IMR-90 (cell line): ENCODE measurements at places on chromosomes 5 and 9. TPM values are rescaled to one million over a fixed set of nuclear protein-coding genes. Genes with fewer than 3 reads are reported as not detected.

PPP3R2 gene
- total RNA-seq: not detected in 2 replicates

RANBP17 gene
- total RNA-seq: 29.0 and 29.7 TPM in 2 replicates

SETX gene
- 55.0 and 67.8 TPM in 2 replicates for total RNA-seq

C9orf50 gene
- total RNA-seq: not detected in 2 replicates

FOXD4L5 gene
- under 0.01 TPM in 1 of 2 replicates, not detected in the other for total RNA-seq

LEAP2 gene
- under 0.01 TPM in 2 replicates for total RNA-seq

FAM53C gene
- total RNA-seq: 21.5 and 23.1 TPM in 2 replicates

PCDHGB3 gene
- total RNA-seq: 5.9 and 6.7 TPM in 2 replicates

CAVIN4 gene
- 2.2 and 4.2 TPM in 2 replicates for total RNA-seq
